AG09319 (cell line): ENCODE measurements at places on chromosomes 2 and 18.

DNA sequence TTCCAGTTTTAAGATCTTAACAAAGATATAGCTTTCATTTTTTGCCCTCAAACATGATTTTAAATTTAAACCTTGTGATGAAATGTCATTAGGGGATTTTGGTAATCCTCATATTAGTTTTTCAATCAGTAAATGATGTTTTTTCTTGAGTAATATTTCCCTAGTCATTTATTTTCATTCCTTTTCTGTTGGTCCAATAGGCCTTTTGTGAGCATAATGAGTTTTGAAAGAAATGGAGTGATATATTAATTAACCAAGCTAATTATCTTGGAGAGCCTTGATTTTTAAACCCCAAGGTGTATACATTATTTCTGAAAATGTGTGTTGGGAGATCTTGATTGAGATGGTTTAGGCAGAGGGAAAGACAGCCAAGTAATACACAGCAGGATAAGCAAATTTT lies 46.3 kb downstream of the DCC start:
- no peak for DNase-seq

DNA sequence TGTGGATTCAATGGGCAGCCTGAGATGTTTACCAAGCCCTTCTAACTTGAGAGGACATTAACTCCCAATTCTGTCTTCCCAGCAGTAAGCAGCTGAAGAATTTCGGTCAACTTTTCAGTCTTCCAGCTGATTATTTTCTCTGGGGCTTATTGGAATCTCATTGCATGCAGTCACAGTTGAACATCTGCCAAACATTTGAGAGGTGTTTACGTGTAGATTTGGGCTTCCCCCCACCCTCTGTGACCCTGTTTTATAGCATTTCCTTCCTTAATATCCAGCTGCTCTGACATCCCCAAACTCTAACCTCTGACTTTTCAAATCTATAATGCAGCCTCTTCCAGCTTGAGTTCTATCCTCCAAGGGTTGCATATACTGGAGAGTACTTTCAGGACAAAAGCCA lies 16.5 kb upstream of the VIT start:
- DNase-seq: no peak

DNA sequence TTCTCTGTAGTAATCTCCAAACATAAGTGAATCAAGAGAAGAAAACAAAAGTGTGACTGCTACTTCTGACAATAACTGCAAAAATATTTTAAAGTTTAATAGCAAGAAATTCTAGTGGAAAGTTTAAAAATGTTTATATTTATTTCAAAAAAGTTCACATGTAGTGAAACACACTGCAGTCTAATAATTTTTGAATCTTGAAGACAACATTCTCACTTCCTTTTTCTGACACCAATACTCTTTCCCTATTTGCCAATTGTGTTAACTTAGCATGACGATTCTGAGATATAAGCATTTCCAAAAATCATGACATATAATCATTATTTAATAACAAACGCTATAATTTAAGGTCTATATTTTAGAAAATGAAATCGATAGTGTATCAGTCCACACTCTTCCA lies 429.1 kb upstream of the PKDCC start:
- no peak for DNase-seq

DNA sequence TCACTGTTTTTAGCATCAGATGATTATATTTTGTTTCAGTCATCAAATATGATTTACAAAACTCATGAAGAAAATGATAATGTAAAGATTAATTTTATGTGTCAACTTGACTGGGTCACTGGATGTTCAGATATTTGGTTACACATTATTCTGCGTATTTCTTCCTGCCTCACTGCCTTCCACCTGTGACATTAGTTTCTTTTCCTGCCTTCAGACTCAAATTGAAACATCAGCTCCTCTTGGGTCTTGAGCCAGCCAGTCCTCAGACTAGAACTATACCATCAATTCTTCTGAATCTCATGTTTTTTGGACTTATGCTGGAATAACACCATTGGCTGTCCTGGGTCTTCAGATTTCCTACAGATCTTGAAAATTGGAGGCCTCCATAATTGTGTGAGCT lies 96.7 kb downstream of the ZNF385B start:
- no peak for DNase-seq

- no peak for DNase-seq
Measured at GRCh38 chr18:56329536-56329935, 308.9 kb downstream of the TXNL1 start.

DNA sequence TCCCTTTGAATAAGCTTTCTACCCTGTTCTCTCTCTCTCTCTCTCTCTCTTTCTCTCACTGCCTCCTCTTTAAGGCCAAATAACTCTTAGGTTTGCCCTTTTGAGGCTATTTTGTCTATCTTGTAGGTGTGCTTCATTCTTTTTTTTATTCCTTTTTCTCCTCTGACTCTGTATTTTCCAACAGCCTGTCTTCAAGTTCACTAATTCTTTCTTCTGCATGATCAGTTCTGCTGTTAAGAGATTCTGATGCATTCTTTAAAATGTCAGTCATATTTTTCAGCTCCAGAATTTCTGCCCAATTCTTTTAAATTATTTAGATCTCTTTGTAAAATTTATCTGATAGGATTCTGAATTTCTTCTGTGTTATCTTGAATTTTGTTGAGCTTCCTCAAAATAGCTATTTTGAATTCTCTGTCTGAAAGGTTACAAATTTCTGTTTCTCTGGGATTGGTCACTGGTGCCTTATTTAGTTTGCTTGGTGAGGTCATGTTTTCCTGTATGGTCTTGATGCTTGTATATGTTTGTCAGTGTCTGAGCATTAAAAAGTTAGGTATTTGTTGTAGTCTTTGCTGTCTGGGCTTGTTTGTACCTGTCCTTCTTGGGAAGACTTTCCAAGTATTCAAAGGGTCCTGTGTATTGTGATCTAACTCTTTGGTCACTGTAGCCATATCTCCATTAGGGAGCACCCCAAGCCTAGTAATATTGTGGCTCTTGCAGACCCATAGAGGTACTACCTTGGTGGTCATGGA lies 35.4 kb upstream of the DYNC1I2 start:
- DNase-seq: no peak

- no peak for DNase-seq
Measured at GRCh38 chr2:218871345-218872302, 9.0 kb upstream of the WNT10A start.

DNA sequence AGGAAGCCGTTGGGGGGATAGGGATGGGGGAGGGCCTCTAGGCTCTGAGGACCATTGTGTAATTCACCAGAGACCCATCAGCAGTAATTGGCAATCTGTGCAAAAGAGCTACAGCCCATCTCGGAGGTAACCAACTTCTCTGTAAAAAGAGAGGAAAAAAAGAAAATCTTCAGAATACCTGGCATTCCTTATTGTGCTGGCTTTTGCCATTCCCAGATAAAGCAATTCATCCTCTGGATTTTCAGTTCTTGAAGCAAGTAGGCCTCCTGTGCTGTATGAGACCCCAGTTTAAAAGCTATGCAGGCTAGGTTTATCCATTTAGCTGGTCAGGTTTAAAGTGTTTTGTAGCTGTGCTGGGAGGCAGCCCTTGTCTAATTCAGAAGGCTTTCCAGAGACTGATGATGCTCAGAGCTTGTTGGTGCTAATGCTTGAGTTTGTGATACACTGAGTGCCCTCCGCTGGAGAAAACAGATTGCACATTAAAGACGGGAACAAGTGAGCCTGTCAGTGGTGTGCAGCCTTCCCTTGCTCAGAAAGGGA lies at the start of gene LRRTM4:
Gene LRRTM4 (minus strand): TSS at position 446 of the 540 bp plus-strand sequence.
- DNase-seq: no peak

- DNase-seq: no peak
Measured at GRCh38 chr18:3590096-3590630, 140.2 kb downstream of the TGIF1 start.

GRCh38 chr2:119550346-119550745 lies 6.1 kb downstream of the CFAP221 start:
- no peak for DNase-seq

- DNase-seq: no peak
Measured at GRCh38 chr2:147567136-147567535, 277.7 kb upstream of the ACVR2A start.

GRCh38 chr2:2107141-2107540 lies 223.9 kb downstream of the MYT1L start:
- no peak for DNase-seq

- no peak for DNase-seq
Measured at GRCh38 chr18:46462523-46462922, 194.5 kb downstream of the LOXHD1 start.
